Activated T-cell treated with anti-CD3 and anti-CD28 coated beads, Interleukin-2, amount 50 U/mL, for 48 hours (primary cell): ENCODE measurements at places on chromosomes 3 and 15.

DNA sequence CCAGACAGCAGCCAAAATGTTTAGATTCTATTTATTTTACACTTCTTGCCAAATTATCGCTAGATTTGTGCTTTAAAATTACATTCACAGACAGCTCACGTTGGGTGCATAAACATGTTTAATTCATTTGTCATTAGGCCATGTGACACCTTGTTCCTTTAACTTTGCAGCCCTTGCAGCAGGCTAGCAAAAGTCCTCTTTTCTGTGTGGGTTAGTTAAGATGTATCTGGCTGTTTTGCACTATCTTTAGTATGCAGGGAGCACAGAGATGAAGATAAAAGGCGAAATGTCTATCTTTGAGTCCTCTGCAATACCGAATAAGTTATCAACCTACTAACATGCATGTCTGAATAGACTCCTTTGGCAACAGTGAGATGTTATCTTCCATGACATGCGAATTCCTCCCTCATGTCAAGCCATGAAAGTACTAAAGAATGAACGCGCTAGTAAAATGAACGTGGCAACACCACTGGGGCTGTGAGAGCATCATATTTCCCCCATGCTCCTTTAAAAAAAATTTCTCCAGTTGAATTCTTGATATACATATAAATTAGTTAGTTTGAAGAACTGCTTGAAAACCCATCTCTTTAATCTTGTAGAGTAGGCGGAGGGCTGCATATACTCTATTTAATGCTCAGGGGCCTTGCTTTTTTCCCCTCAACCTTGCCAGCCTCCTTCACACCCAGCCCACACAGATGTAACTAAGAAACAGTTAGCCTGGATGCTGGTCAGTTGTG is 620.4 kb upstream of the NR2F2 start:
- DNase-seq: no peak

- no peak for DNase-seq
Observed at GRCh38 chr3:188817103-188817934, 354.5 kb upstream of the TPRG1 start.

DNA sequence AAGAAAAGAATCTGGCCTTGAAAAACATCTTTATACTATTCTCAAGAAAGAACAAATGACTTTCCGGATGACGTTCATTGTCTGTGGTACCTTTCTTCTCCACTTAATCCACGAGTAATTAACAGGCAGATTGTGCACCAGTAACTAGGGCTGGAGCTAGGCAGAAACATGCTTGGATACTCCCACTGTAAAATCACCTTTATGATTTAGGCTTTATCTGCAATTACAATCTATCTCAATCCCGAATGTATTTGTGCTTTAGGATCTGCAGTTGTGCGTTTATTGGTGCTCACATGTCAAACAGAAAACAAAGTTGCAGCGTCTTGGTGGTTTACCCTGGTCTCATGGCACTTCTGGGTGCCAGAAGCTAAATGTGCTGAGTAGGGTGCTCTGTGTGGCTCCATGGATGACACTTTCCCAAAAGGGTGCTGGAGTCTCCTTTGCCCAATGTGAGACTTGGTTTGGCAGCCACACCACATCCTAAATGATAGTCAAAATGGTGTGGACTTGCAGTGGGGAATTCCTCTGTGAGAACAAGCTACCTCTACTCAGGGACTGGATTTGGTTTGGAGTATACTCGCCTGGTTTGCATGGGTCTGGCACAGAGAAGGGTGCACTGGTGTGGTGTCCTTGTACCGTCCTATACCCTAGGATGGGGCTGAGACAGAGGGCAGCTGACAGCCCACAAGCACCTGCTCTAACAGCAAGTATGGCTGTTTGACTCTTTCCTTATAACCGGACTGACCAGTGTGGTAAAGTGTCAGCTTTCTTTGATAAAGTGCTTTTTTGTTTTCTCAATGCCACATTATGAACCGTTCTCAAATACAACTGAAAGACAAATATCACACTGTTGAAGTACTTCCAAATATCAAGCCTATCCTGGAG is 7.7 kb downstream of the SERP1 start:
- DNase-seq: no peak

GRCh38 chr3:190768891-190769290 is 93.6 kb downstream of the GMNC start:
- no peak for DNase-seq

- no peak for DNase-seq
Observed at GRCh38 chr3:64152086-64152485, 73.2 kb downstream of the PRICKLE2 start.

DNA sequence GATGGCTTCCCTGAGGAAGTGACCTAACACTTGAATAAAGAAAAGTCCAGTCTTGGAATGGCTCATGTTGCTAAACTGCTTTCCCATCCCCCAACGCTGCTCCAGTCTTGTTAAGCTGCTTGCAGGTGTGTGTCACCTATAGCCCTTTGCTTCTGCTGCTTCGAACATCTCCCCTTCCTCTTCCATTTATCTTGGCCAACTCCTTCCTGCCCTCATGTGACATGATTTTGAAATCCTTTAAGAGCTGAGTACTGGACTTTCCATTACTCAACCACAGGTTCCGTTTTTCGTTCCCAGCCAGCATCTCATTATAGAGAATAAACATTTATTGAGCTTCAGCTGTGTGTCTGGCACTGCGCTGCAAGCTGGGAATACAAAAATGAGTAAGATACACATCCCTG is 1.7 kb downstream of the ATG7 start:
- DNase-seq: no peak

- DNase-seq: no peak
Observed at GRCh38 chr3:69856965-69857705, 117.9 kb downstream of the MITF start.

- no peak for DNase-seq
Observed at GRCh38 chr15:74317820-74318375, 49.5 kb downstream of the CYP11A1 start.

GRCh38 chr15:75947092-75947491 is 43.4 kb downstream of the FBXO22 start:
- no peak for DNase-seq

DNA sequence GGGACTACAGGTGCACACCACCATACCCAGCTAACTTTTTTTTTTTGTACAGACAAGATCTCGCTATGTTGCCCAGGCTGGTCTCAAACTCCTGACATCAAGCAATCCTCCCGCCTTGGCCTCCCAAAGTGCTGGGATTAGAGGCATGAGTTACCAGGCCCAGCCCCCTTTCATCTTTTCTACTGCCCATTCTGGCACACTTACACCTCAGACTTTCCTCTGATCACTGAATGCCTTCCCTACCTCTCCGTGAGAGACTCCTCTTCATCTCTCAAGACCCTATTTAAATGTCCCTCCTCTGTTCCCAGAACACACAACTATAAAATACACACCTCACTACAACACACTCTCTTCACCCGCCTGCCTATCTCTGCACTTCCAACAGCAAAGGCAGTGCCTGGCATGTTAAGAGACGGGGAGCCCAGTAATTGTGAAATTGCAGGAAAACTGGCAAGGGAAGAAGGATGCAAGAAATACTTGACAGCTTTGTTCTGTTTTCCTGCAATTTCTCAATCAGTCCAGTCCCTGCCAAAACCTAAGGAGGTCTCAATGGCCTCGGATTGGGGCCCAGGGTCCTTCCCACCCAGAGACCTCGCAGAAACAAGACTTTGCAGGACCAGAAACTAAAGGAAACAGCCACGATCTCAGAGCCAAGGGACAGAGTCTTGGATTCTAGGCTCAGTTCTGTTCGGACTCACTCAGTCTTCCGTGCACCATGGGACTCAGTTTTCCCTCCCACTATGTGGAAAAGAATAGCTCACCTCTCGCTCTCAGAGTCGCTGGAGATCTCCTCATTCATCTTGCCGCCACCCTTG is 849 bp downstream of the RRP9 start:
- DNase-seq: peak; percentile 13

GRCh38 chr3:1609416-1609815 is 489.2 kb upstream of the CNTN4 start:
- no peak for DNase-seq

DNA sequence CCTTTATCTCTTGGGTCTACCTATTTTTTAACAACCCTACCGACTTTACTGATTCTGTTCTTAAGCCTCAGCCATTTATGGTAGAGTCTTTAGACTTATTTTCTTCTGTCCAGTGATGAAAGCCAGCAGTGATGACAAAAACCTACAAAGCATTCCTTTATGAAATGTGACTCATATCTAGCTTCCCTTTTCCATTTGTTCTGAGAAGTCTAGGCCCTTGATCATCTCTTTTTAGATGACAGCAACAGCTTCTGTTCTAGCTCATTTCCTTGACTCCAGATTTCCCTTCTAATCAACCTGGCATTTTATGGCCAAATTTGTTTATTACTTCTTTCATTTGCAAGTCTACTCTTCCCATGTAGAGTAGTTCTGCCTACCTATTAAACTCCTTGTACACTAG is 36.1 kb downstream of the CFAP44 start:
- no peak for DNase-seq

DNA sequence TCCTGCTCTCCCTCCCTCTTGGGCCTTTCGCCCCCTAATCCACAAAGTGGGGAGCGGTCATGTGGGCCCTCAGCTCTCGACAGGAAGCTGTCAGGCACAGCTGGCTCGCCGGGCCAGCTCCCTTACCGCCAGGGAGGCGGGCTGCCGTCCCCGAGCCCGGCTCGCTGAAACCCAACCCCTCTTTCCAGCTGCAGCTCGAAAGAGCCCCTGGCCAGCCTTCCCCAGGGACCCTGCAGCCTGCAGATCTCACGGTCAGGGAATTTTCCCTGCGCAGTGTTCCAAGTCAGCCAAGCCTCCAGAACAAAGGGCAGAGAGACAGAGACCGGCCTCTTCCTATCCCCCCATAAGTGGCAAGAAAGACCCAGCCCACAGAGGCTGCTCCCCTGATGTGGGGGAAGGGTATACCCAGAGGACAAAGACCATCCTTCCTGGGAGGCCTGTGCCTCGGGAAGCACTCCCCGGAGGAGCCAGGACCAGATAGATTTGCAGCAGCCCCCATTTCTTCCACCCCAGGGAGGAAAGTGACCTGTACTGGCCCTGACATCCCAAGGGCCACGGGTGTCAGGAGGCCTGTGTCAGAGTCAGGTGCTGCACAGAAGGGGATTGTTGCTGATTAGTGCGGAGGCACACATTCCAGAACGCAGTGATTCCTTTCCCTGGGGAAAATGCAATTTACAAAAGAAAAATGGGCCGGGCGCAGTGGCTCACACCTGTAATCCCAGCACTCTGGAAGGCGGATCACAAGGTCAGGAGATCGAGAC is 32.6 kb downstream of the MAGEF1 start:
- DNase-seq: no peak

- no peak for DNase-seq
Observed at GRCh38 chr3:185582871-185583270, 3.2 kb upstream of the SENP2 start.

DNA sequence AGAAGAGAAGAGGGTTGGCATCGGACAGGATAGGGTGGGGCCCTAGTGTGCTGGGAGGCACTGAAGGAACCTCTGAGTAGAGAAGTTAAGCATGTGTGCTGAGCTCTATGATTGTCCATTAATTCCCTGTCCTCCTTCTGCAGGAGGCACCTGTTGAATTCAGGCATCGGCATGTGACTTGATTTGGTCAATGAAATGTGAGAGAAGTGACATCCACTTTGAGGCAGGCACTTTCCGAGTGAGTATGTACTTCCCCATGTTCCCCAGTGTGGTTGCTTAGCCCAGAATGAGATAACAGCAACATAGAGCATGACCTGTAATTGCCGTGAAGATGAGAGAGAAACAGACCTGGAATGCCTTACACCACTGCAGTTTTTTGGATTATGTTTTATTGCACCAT is 224.8 kb downstream of the RPLP1 start:
- DNase-seq: no peak

GRCh38 chr3:14144423-14145075 is 19.7 kb downstream of the TMEM43 start:
- peak; percentile 48 for DNase-seq

DNA sequence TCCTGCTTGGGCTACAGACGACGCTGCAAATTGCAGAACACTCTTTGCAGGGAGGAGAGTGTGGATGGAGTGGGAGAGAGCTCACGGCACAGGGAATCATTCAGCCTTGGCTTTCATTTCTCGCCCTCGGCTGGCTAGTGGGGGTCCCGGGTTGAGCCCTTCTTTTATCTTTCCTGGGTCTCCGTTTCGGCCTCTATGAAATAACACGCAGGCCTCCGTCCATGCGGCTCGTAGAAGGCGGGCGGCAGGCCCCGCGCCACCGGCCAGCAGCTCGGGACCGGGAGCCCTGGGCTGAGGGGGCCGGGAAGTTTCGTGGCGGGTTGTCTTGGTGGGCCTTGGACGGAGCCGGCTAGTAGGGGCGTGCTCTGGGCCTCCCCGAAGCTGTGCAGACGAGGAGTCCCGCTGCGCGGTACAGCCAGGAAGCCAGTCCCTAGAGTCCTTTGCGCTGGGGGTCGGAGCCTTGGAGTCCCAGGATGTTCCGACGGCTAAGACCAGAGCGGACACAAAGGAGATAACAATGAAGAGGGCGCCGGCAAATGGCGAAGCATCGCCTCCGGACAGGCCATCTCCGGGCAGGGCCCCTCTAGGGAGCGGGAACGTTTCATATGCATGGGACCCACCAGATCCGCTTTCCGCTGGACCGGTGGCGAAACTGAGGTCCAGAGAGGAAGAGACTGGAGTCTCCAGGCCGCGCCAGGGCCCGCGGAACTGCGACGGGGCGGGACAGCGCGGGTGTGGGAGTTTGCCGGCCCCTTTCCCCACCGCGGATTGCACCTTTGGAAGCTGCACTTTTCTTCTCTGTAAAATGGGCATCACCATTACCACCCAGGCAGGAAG is 4.3 kb downstream of the RNU6-1 start:
- peak; percentile 51 for DNase-seq

GRCh38 chr3:195207056-195207455 is 63.9 kb downstream of the XXYLT1 start:
- DNase-seq: no peak

DNA sequence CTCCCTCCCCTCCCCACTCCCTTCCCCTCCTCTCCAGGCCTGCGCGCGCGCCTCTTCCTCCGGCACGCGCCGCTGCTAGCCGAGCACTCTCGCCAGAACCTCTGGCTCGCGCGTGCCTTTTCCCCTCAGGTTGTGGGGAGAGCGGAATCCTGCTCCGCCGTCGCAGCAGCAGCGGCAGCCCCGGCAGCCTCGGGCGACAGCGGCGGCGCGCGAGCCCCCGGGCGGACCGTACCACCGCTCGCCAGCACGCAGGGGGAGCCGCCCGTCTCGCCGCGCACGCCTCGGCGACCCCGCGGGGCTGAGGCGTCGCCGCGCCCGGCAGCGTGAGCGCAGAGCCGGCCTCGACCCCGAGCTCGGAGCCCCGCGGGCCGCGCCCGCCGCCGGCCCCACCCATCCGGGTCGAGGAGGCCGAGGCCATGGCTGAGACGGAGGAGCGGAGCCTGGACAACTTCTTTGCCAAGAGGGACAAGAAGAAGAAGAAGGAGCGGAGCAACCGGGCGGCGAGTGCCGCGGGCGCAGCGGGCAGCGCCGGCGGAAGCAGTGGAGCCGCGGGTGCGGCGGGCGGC is at the start of gene CDV3:
TSS of gene CDV3 (plus strand) at position 58 of the 566 bp plus-strand sequence. CDS start at position 417, 359 bp downstream.
- no peak for DNase-seq

DNA sequence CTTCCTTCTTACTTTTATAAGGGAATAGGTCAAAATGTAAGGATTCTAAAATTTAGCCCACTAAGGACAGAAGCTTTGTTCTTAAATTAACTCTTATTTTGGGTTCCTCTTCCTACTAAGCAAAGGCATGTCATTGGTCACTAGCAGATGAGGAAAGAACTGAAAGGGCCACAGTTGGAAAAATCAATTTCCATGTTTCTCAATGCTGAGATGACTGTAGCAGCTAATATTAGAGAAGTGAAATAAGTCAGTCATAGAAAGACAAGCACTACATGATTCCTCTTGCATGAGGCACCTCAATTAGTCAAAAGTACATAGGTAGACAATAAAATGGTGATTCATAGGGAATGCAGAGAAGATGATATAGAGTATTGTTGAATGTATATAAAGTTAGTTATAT is 353.7 kb downstream of the RSL24D1 start:
- DNase-seq: no peak
